ENCODE measurements at places on chromosomes 1 and 21.

- DNase-seq = peak; percentile 86
Measured at GRCh38 chr1:31944205-31945089, 6.3 kb upstream of the PTP4A2 start.

- DNase-seq = no peak
Measured at GRCh38 chr1:47179988-47180563, 9.8 kb downstream of the PDZK1IP1 start.

GRCh38 chr1:28646040-28646439 is 2.4 kb upstream of the RNU11 start:
- no peak for DNase-seq

- no peak for DNase-seq
Measured at GRCh38 chr1:108584428-108584856, 24.5 kb downstream of the EEIG2 start.

GRCh38 chr1:145997016-145997717 is 788 bp upstream of the TXNIP start:
- DNase-seq = peak; percentile 75

DNA sequence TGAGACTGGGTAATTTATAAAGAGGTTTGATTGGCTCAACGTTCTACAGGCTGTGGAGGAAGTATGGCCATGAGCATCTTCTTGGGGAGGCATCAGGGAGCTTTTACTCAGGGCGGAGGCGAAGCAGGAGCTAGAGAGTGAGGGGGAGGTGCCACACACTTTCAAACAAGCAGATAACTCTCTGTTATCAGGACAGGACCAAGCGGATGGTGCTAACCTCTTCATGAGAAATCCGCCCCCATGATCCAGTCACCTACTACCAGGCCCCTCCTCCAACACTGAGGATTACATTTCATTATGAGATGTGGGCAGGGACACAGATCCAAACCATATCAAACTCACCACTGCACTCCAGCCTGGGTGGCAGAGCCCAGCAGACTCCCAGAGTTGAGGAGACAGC is 11.5 kb upstream of the LRRC47 start:
- DNase-seq = no peak

- no peak for DNase-seq
Measured at GRCh38 chr1:183653876-183654451, 848 bp upstream of the APOBEC4 start.

- no peak for DNase-seq
Measured at GRCh38 chr21:42562816-42563215, 49.2 kb downstream of the SLC37A1 start.

DNA sequence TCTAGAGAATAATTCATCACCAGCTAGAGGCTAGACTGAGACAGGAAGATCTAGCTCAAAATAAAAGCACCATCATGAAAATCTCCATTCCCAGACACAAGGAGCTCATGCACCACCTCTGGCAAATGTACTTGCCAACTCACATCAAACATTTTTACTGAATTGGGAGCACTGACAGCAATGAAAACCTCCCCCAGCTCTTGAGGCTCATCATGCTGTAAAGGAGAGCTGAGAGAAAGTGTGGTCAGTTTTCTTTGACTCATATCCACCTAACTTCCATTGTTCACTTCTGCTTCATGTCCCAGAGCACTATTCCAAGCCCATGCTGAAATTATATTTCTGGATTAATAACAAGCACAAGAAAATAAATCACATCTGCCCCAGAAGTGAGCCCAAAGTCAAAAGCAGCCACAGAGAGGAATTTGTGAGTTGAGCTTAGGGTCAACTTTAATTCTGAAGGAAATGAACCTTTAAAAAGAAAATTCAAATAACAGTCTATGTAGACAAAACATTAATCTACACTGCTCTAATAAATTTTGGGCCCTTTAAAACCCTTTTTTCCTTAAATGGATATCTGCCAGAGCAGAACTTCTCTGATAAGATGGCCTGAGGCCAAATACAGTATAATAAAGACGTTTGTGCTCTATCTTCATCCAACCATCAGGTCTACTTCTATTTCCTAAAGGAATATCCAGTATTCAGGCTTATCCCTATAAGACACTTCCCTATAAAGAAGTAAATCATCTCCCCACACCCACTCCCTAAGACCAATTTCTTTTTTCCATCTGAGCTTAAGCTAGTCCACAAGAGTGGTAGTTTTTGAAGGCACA is 85.9 kb upstream of the ADAM30 start:
- no peak for DNase-seq

GRCh38 chr1:51878308-51878615 is 265 bp downstream of the NRDC start:
- DNase-seq = no peak

DNA sequence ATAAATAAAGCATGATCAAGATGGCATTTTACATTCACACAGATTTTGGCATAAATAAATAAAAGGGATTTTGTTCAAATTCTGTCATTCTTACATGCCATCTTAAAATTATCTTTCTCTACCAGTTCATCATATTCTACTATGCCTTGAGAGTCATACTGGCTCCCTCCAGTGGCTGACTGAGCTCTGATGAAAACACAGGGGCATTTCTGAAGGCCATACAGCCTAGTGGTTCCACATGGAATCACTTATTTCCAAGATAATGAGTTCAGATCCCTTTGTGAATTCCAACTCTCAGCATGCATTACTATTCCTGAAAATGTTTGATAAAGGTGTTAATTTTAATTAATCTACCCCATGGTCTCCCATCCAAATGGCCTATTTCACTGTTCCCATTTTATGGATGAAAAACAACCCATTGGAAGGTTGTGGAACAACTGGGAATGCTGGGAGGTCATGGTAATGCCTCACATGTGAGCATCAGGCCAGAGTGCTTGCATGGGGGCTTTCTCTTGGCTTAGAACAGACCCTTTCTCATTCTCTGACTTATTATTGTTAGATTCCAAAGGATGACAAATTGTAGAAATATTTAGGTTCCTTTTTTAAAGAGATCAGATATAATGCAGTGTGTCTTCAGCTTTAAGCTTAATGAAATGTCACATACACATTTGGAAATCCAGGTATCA is 622.4 kb upstream of the PKN2 start:
- no peak for DNase-seq

GRCh38 chr1:155250246-155250632 is 5.0 kb downstream of the ENTREP3 start:
- no peak for DNase-seq

DNA sequence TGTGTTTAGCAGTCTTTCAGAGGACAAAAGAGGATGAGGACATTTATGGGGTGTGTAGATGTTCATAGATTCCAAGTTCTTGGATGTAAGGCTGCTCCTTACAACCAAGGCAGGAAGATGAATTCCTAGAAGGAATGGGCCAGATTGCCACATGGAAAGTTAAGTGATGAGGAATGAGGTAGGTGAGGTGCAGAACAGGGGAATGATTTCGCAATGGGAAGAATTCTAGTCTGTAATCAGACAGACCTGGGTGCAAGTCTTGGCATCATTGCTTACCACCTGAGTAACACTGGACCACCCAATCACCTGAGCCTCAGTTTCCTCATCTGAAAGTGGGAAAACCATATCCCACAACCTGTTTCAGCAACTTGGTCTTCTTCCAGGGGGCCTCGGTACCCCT is 174.9 kb downstream of the IER5 start:
- no peak for DNase-seq

DNA sequence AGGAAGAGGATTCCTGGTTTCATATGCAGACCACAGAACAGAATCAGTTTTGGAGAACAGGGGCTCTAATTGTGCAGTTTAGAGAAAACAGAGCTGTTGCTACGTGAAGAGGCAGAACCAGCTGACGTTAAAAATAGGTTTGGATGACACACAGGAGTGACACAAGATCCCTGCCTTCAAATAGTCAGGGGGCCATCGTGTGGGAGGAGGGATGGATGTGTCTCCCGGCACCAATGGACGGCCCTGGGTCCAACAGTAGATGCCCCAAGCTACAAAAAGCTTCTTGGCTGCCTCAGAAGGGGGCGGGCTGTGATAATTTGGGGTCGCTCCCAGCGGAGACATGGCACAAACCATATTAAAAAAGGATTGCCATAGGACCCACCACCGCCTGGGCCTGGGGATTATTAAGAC is 87.8 kb downstream of the MRPL37 start:
- DNase-seq = no peak

DNA sequence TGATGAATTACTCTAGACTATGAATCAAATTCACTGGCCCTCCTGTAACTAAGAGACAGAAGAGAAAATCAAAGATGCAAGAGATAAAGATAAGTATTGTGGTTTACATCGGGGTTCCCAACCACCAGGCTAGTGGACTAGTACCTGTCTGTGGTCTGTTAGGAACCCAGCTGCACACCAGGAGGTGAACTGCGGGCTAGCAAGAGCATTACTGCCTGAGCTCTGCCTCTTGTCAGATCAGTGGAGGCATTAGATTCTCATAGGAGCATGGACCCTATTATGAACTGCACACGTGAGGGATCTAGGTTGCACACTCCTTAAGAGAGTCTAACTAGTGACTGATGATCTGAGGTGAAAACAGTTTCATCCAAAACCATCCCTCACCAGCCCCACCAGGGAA is 58.9 kb upstream of the DUSP10 start:
- DNase-seq = no peak

- peak; percentile 30 for DNase-seq
Measured at GRCh38 chr21:43884012-43884860, 19.2 kb downstream of the AGPAT3 start.

Data from CD4-positive, alpha-beta T cell treated with Interleukin-21 for 1 hour (primary cell).